ENCODE measurements at places on chromosomes 2 and 18.
A peak's percentile ranks its signal among the peaks of the same experiment; 100 is the strongest.

GRCh38 chr18:76463872-76464271 lies 31.2 kb downstream of the ZNF516 start:
- DNase-seq, result no peak

DNA sequence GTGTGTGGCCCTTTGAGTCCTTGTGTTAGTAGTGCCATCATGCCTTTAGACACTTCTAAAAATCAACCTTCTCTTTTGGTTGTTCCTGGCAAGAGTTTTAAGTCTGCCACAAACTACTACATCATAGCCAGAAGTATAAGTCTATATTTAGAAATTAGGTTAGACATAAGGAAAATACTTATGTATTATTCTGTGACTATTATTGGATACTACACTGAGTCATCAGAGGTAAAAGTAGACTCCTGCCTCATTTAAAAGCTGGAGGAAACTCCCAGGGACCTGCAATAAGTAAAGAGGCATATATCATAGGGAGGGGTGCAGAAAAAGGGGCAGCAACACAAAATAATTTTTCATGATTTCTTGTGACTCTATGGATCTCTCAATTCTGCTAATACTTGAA lies 99.4 kb upstream of the OSR1 start:
- DNase-seq, result no peak

DNA sequence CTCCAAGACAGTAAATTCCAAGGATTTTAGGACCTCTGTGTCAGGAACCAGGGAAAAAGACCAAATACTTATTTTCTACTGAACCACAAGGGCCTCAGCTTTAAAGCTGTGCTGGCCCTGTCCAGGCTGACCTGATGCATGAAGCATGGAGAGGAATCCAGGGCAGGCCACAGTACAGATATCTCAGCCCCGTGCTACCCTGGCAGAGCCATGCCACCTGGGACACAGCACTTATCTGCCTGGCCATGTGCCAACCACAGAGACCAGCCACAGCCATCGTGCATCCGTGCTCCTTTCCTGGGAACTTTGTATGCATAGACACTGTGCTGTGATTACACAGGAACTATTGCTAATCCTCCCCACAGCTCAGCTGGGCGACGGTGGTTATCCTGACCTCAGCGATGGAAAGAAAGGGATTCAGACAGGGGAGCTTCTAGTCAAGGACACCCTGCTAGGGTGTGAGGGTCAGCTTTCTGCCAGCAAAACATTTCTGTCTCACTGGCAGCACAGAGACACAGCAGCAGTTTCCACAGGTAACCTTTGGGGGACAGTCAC lies 687.4 kb upstream of the ID2 start:
- no peak for DNase-seq

- DNase-seq, result no peak
These were observed 67.1 kb downstream of the RAB31 start for GRCh38 chr18:9775178-9775577.

DNA sequence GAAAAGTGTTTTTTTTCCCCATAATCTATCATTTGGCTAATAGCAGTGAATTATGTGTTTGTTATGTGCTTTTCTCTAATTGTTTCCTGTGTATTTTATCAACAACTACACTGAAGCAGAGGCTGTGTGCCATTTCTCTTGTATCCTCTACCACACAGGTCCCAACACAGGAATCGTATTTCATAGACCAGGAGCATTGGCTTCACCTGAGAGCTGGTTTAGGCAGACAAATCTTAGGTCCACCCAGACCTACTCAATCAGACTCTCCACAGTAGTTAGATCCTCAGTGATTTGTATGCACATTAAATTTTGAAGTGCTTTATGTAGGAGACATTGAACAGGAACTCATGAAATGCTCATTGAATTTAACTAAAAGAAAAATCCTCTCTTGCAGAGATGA lies 109.2 kb downstream of the FSHR start:
- no peak for DNase-seq

DNA sequence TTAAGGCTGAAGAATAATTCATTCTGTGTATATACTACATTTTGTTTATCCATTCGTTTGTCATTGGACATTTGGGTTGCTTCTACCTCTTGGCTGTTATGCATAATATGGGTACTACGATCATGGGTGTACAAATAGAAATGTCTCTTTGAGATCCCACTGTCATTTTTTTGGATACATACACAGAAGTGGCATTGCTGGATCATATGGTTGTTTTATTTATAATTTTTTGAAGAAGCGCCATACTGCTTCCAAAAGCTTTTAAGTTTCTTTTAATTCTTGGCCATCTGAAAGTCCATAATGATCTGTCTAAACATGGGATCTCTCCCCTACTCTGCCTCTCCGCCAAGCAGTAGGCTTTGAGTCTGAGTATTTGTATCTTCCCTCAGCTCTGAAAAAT lies 18.6 kb downstream of the PPM1B start:
- no peak for DNase-seq

- no peak for DNase-seq
These were observed 352.8 kb upstream of the LRP1B start for GRCh38 chr2:142483653-142484052.

- DNase-seq, result no peak
These were observed 403.9 kb upstream of the FANCL start for GRCh38 chr2:58645017-58645416.

DNA sequence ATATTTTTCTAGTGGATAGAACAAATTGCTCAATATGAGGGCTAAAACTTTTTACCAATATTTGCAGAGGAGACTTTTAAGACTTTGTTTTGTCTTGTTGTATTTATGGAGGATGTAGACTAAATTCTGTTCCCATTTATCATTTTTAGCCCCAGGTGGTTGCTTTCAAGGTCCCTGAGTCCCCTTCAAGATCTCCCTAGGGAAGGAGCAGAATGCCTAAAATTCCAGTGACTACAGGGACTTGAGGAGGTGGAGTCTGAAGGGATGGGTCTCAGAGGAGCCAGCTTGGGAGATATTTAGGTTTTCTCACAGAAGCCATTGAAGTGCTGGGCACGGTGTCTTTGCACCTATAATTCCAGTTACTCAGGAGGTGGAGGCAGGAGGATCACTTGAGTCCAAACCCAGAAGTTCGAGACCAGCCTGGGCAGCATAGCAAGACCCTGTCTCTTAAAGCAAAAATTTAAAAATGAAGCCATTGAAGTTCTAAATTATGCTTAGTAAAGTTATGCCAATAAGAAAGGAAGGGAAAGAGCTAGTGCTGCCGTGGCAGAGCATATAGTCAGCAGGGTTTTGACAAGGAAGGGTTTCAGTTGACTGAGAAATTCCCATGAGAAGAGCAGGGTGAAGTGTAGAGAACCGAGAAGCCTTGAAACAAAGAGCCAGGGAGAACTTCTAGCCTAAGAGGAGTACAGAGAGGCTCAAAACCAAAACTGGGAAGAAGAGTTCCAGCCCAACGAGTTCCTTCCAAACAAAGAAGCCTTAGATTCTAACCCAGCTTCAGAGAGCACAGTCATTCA lies 43.4 kb downstream of the COMMD1 start:
- DNase-seq, result no peak

DNA sequence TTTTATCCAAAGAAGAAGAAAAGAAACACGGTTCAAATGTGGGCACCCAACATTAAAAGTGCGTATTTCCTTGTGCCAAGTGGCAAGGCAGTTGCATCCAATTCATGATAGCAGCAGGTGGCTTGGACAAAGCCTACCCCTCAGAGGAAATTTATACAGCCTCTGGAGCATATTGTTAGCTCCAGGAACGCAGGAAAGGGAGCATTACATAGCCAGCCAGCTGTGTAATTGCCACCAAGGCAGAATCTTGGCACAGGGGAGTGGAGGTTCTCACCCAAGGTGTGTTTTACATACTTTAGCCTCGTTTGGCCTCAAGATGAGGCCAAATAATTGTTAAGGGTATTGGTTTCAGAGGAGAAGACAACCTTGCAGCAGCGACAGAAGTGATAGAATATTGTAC lies 526.9 kb downstream of the TMEM182 start:
- peak; percentile 28 for DNase-seq

GRCh38 chr18:35087726-35088125 lies 46.5 kb downstream of the MAPRE2 start:
- no peak for DNase-seq

Measured in NCI-H1092 (cell line).